ENCODE measurements at places on chromosomes 12 and 14.

DNA sequence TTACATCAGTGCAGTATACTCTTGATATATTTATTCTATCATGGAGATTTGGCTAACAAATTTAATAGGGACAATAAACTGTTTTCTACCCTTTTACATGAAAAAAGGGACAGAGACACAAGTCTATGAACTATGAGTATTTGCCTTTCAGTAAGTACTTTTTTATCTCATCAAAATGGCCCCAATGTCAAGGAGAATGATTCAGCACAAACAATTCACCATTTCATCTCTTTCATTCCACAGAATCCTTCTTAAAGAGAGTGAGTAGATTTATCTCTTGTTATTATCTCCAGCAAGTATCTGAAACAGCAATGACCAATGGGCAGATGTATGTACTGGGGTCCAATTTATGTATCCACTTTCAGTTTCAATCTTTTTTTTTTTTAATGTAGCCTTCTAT, 447.5 kb downstream of the NPAS3 start:
- peak; percentile 44 for DNase-seq

- DNase-seq = no peak
These were observed 54.2 kb upstream of the GPATCH2L start for GRCh38 chr14:76097547-76097946.

- peak; percentile 8 for DNase-seq
These were observed 61.7 kb upstream of the NUDT4 start for GRCh38 chr12:93315907-93316622.

DNA sequence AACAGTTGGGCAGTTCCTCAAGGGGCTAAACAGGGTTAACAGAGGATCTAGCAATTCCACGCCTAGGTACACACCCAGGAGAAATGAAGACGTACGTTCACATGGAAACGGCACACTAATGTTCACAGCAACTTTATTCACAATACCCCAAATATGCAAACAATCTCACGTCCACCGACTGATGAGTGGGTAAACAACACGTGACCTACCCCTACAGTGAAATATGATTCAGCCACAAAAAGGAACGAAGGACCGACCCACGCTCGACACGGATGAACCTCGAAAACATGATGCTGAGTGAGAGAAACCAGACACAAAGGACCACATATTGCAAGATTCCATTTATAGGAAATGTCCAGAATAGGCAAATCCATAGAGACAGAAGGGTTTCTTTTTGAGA, 112.7 kb downstream of the NCOR2 start:
- DNase-seq = peak; percentile 38

- no peak for DNase-seq
These were observed 15.0 kb downstream of the ZFYVE21 start for GRCh38 chr14:103730490-103731035.

GRCh38 chr14:67187826-67188225, 1.4 kb upstream of the GARIN2 start:
- DNase-seq = peak; percentile 93

GRCh38 chr12:77725611-77726010, 105.1 kb upstream of the NAV3 start:
- peak; percentile 94 for DNase-seq

Measured in iris pigment epithelial cell (primary cell).